ENCODE measurements at places on chromosomes 2 and 18.

GRCh38 chr18:14075196-14075595 lies 57.0 kb downstream of the ZNF519 start:
- no peak for DNase-seq

GRCh38 chr2:234694244-234695013 lies 197.5 kb upstream of the ARL4C start:
- DNase-seq: peak; percentile 95

- peak; percentile 34 for DNase-seq
Measured at GRCh38 chr18:13218368-13218991, at the start of gene LDLRAD4. Gene LDLRAD4 (plus strand): TSS chr18:13218760.

DNA sequence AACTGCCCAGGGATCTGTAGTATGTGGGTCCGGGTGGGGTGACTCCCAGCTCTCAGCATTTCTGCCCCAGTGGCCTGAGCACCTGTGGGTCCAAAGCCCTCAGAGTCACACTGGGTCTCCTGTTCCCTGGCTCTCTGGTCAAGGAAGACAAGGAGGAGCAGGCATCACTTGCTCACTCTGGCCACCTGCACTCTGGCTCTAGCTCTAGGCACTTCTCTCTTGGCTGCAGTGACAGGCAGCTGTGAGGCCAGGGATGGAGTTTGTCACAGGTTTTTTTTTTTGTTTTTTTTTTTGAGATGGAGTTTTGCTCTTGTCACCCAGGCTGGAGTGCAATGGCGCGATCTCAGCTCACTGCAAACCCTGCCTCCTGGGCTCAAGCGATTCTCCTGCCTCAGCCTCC lies 84.6 kb downstream of the HS1BP3 start:
- DNase-seq: no peak

GRCh38 chr2:130259594-130259993 lies 61.4 kb upstream of the TUBA3E start:
- DNase-seq: no peak

DNA sequence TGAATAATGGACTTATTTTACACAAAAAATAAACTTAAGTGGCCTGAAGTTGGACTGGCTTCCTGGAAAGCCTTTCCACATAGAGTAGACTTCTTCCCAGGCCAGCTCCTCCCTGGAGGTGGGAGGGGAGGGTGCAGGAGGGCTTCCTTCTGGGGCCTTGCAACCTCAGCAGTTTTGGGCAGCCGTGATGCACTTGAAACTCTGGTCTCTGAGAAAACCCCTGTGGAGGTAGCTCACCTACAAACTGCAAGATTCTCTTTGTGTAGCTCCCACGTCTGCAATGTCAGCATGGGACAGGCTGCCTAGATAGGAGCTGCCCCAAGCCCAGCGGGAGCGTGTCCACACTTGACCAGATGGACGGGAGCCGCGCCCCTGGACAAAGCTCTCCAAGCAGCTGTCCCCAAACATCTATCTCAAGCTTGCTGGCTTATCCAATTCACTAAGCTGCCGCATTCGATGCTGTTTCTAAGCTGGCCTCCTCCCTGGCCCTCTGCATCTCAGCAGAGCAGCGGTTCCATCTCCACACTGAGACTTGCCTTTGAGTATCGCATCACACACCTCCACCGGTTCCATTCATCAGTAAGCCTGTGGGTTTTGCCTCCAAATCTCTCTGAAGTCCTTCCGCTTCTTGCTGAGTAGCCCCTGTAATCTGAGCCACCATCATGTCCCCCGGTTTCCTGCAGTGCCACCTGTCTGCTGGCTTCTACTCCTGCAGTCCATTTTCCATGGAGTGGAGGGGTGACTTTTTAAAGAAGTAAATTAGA lies 1.6 kb upstream of the LPIN1 start:
- peak; percentile 37 for DNase-seq

DNA sequence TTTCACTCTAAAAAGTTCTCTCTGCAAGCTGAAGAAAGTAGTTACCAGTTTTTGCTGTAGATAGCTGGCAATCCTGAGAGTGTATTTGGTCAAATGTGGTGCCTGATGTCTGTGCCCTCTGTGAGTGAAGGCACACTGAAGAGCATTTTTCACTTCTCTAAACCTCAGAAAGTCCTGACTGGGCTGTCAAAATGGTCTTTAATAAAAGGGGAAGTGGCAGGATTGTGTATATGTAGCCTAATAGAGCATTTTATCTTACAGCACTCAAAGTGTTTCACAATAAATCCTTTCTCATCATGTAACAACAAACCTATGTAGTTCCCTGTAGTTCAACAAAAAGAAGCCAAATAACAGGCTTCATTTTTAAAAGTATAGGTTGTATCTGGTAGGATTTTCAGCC lies 1552.3 kb upstream of the SLC39A10 start:
- no peak for DNase-seq

- no peak for DNase-seq
Measured at GRCh38 chr2:175002547-175003274, 2.5 kb downstream of the CHN1 start.

- no peak for DNase-seq
Measured at GRCh38 chr18:27609221-27609620, 424.1 kb upstream of the CHST9 start.

- no peak for DNase-seq
Measured at GRCh38 chr2:219072741-219073250, 12.1 kb upstream of the IHH start.

- DNase-seq: peak; percentile 69
Measured at GRCh38 chr2:42118754-42119569, 50.2 kb upstream of the EML4 start.

GRCh38 chr2:58911877-58912276 lies 670.8 kb upstream of the FANCL start:
- no peak for DNase-seq

GRCh38 chr2:15773846-15774245 lies 166.5 kb upstream of the MYCN start:
- no peak for DNase-seq

GRCh38 chr2:37890893-37891495 lies 34.1 kb upstream of the RMDN2 start:
- peak; percentile 69 for DNase-seq

DNA sequence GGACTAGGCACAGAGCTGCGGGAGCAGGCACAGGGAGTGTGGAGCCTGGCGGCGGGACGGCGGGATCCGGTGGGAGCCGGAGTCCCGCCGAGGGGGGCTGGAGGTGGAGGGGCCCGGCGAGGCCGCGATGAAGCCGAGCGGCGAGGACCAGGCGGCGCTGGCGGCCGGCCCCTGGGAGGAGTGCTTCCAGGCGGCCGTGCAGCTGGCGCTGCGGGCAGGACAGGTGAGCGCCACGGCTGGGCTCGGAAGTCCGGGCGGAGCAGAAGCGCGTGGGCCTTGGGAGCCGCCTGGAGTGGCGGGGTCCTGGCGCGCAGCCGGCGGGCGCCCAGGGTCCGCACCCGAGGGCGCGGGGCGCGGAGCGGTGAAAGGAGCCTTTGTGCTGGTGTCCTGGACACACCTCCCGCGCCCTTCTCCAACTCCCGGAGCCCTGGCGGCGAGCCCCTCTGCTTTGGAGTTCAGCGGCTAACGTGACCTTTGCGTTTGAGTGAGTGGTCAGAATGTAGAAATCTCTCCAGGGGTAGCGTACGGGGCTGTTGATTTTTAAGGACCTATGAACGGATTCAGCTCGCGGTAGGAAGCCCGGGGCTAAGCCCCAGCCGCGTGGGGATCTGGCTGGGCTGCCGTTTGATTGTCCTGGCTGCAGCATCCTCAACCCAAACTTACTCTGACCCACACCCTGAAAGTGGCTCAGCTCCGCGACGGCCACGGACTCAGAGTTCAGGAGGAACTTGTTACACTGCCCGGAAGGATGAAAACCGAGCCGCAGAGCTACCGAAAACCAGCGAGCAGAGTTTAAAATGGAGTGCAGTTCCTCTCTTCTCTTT lies 448 bp downstream of the IMPA2 start:
- DNase-seq: peak; percentile 19

DNA sequence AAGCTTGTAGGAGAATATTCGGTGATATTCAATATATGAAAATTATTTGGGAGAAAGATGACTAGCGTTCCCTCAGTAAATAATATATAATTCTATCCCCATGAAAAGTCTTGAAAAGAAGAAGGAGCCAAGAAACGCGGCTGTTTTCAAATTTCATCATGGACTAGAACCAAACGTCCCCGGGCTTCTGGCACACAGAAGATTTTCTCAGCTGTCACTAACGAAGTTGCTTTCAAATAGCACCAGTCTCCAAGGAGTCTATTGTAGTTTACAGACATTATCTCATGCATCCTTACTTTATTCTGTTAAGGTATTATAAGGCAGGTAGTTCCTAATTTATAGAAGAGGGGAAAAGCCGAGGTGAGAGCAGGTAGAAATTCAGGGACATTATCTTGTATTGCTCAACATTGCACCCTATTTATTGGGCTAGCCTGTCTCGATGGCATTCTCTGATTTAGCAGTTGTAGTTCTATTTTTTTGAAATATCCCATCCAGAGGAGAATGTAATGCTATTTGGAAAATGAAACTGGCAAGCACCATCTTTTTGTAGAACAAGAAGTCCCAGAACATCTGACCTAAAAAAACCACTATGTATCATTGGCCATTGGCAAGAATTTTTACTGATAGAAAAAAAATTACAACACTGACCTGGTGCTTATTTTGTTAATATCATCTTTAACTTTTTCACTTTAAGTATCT lies 198.1 kb upstream of the RASGRP3 start:
- DNase-seq: no peak

GRCh38 chr2:209574515-209574914 lies 150.7 kb downstream of the MAP2 start:
- no peak for DNase-seq

GRCh38 chr2:207408086-207408794 lies 121.5 kb upstream of the CREB1 start:
- DNase-seq: no peak

DNA sequence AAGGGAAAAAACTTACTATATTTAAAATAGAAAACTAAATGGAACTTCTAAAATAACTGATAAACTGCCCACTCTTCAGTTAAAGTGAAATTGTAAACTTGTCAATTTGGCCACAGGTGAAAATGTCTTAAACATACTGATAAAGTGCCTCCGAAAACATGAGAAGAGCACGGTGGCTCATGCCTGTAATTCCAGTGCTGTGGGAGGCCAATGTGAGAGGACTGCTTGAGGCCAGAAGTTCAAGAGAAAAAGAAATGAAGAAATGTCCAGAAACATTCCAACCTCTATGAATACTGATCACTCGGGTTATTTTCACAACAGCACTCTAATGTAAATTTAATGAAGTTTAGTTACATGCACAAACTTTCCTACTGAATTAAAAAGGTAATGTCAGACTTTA lies 63.4 kb upstream of the DNER start:
- DNase-seq: no peak

DNA sequence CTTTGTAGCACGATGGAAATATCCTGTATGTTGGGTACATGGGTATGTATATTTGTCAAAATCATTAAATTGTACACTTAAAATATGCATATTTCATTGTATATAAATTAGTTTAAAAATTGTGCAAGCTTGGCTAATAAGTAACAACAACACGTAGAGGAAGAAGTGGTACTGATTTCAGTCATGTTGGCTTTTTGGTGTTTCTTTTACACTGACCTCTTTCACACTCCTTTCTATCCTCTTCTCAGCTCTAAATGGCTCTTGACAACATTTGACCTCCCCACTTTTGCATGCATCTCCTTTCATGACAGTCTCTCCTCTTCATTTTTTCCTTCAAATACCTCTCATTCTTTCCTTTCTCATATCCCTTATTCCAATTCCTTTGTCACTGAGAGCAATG lies 801.4 kb upstream of the ZEB2 start:
- DNase-seq: no peak

GRCh38 chr18:75208155-75208835 lies 644 bp downstream of the PTGR3 start:
- DNase-seq: peak; percentile 42

DNA sequence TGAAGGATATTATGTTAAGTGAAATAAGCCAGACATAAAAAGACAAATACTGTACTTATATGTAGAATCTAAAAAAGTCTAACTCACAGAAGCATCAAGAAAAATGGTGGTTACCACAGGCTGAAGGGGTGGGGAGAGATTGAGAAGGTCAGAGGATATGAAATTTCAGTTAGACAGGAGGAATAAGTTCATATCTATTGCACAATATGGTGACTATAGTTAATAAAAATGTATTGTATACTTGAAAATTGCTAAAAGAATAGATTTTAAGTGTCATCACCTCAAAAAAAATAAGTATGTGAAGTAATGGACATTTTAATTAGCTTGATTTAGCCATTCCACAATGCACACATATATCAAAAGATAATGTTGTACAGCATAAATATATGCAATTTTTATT lies 19.8 kb downstream of the ACMSD start:
- DNase-seq: no peak

- peak; percentile 39 for DNase-seq
Measured at GRCh38 chr18:67194886-67195285, 321.6 kb downstream of the DSEL start.
